Posterior vena cava (tissue), 2 donors: ENCODE measurements at places on chromosomes 11 and 22.

DNA sequence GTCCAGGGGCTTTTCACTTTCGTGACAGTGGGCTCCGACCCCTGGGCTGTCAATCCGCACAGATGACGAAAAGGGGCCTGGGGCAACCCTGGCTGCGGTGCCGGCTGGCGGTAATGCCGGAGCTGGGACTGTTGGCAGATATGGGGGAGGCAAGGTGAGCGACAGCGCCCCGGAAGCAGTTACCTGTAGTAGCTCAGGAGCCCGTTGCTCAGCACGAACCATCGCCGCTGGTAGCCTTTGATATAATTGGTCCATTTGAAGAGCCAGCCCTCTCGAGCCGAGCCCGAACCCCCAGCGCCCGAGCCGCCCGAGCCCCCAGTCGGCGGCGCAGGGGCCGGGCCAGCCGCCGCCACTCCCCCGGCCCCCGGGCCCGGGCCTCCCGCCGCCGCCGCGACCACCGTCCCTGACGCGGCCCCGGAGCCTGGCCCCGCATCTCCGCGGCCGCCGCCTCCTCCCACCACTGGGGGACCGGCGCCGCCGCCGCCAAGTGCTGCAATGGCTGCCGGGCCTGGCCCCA lies 396 bp downstream of the OSBP start:
- peak; percentile 85 for DNase-seq

GRCh38 chr11:17273668-17274282 lies 2.8 kb upstream of the NUCB2 start:
- DNase-seq: no peak

DNA sequence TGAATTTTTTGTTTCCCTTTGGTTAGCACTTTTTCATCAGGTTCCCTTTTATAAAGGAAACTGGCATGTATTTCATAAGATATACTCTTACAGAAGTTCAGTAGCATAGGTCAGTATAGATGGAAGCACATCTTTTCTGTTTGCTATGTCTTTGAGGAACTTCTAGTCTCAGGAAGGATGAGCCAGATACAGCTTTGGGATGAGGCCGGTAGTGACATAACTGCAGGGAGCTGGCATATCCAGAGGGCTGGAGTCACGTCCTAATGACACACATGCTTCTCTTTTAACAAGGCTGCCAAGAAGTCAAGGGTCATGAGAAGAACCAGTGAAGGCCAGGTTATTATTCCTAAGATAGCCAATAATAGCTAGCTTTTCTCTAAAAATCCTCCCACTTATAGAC lies 33.3 kb upstream of the ADSL start:
- DNase-seq: no peak

DNA sequence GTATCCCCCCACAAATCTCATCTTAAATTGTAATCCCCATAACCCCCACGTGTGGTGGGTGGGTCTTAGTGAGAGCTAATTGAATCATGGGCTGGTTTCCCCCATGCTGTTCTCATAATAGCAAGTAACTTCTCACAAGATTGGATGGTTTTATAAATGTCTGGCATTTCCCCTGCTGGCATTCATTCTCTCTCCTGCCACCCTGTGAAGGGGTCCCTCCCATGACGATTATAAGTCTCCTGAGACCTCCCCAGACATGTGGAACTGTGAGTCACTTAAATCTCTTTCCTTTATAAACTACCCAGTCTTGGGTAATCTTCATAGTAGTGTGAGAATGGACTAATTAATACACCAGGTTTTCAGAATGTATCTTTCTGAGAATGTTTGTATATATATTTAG lies 1159.4 kb downstream of the FAM181B start:
- no peak for DNase-seq

DNA sequence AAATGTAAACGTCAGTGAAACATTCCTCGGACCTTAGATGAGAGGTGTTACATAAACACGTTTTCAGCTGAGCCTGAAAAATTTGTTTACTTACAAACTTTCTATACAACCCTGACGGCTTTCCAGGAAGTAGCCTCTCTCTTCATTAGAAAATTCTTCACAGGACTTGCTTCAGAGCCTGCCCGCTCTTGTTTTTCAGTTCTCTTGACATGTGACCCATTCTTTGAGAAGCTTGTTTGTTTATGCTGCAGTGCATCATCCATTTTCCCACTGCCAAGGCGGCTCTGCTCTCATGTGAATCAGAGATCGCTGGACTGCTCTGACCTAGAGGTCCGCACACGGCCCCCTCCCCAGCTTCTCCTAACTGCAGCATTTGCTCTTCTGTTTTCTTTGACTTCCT lies 47.9 kb upstream of the ARHGAP42 start:
- no peak for DNase-seq

GRCh38 chr22:46119729-46120419 lies 30.5 kb upstream of the PPARA start:
- DNase-seq: peak; percentile 92

GRCh38 chr11:69489746-69490365 lies 8.4 kb downstream of the LINC01488 start:
- DNase-seq: peak; percentile 77

GRCh38 chr11:121929581-121929980 lies 186.4 kb downstream of the BLID start:
- DNase-seq: no peak

DNA sequence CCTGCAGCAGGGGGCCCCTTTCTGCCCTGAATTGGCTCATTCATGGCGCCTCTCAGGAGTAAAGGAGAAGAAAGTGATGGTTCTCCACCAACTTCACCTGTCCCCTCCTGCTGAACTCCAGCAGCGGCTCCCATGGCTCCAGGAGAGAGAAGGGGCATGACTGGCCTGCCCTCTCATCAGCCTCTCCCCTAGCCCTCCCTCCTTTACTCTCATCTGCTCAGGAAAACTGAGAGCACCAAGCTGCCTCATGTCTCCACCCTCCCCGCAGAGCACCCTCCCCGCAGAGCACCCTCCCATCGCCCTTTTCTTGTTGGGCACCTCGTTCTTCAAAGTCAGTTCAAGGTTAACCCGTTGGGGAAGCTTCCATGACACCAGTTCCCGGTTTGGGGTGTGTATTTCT lies 82.1 kb upstream of the ATXN10 start:
- DNase-seq: no peak

DNA sequence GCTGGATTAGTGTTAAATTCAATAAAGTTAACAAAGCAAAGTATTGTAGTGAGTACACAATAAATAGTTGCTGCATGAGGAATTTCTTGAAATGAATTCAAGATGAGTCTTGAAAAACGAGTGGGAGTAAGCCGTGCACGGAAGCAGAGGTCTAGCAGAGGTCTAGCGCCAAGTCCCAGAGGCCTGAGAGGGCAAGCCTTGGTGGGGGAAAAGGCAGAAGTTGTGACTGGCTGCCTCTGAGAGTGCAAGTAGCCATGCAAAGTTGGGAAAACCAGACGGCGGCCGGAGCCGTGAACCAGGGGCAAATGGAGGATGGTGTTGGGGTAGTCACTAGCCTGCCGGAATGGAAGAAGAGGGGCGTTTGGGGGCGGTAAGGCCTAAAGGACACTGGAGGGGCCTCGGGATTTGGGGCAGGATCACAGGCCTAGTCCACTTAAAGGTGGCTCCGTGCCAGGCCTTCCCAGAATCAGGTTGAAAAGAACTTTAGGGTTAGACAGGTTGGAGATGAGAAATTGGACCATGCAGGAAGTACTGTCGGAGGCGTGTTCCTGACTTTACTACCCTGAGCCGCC lies 379 bp upstream of the SLC3A2 start:
- DNase-seq: peak; percentile 90

- DNase-seq: no peak
These were observed 40.1 kb upstream of the APLNR start for GRCh38 chr11:57276971-57277675.

DNA sequence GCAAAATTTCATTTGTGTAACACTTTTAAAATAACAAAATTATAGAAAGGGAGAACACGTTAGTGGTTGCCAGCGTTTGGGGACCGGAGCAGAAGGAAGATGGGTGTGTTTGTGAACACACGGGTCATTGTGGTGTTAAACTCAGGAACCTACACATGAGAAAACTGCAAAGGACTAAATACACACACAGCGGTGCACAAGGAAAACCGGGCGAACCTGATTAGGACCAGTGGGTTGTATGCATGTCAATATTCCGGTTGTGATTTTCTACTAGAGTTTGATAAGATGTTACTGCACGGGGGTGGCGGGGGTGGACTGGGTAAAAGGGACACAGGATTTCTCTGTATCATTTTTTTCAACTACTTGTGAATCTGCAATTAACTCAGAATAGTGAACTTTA lies 351.2 kb downstream of the OPCML start:
- no peak for DNase-seq

- DNase-seq: no peak
These were observed 18.4 kb downstream of the ASCL2 start for GRCh38 chr11:2252018-2252417.

GRCh38 chr11:4090258-4090657 lies 4.3 kb upstream of the RRM1 start:
- DNase-seq: no peak

DNA sequence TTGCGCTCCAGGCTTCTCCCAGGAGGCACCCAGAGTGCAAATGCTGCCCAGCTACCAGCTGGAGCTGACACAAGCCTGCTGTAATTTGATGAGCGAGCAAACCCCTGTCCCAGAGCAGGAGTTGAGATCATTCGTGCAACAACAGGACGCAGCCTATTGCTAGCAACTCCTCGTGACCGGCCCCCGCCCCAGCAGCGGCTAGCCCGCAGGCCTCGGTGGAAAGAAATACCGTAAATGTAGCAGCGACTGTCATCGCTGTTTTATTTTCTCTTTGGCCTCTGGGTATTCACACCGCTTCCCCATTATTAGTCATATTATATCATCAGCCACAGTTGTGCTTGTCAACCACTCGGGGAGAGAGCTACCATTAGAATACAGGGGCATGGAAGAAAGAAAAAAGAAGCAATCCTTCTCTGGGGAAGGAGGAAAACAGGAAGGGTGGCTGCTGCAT lies 59.2 kb upstream of the ATXN10 start:
- peak; percentile 89 for DNase-seq

DNA sequence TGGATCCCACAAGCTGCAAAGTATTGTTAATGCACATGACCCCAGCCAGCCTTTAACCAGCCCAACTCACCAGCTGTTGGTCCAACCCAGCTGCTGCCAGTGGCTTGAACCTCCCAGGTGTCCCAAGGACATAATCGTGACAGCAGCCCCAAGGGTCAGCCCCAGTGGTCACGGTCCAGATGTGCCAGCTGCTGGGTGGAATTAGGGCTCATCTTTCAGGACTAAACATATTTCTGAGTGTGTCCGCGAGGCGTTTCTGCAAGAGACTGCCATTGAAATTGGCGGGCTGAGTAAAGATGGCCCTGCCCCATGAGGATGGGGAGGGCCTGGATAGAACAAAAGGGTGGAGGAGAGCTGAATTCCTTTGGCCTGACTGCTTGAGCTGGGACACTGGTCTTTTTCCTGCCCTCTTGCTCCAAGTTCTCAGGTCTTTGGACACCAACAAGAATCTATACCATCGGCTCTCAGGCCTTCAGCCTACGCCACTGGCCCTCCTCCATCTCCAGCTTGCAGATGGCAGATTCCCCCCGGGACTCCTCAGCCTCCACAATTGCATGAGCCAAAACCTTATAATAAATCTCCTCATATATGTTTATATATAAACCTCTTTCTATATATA lies 240.2 kb downstream of the MN1 start:
- DNase-seq: no peak

DNA sequence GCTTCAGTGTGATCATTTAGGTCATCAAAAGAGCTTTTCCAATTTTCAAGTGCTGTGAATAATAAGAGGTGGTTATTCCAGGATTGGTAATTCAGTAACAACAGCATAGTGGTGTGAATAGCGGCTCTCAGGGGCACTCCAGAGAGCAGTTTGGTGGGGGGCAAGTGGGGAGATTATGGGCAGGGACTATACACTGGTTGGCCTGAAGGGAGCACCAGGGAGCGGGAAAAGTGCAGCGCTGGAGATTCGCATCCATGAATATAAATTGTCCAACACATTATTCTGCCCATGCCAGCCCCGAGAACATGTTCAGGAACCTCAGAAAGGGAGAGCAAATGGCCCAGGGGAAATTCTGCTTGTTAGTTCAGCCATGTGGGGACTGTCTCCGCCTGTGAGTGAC lies 37.9 kb downstream of the OR6Q1 start:
- no peak for DNase-seq

GRCh38 chr11:11608783-11609232 lies 13.0 kb downstream of the GALNT18 start:
- no peak for DNase-seq

- DNase-seq: no peak
These were observed 114.4 kb downstream of the MRTFA start for GRCh38 chr22:40522141-40522540.

DNA sequence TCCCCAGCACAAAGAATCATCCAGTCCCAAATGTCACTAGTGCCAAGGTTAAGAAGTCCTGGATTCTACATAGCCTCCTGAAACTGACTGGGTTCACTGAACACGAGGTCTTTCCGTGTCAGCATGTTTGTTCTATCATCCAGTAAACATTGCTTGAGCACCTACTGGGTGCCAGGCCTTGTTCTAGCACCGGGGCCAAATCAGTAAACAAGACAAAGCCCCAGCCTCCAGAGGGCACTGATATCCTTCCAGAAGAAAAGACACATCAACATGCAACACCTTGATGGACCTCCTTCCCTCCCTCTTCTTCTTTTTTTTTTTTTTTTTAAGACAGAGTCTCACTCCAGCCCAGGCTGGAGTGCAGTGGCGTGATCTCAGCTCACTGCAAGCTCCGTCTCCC lies 26.9 kb downstream of the TPST2 start:
- DNase-seq: no peak

- no peak for DNase-seq
These were observed 55.0 kb downstream of the COPB1 start for GRCh38 chr11:14444441-14445189.

DNA sequence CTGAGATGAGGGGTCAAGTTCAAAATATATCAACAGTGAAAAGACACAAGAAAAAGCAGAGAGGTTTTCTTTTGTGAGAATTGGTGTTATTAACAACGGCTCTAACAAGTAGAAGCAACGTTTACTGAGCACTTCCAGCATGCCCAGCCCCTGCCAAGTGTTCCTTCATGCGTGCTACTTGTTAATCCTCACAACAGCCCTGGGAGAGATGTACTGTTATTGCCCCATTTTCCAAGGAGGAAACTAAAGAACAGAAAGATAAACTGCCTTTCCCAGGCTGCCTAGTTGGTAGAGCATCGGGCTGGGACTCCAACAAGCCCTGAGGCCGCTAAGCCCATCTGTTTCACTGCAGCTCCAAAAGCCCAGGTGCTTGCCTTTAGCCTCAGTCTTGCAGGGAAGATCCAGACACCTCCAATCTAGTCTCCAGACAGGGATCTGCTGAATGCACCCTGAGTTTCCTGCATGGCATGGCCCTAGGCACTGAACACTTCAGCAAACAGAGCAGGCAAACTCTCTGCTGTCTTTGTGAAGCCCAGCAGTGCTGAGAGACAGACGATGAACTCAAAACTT lies 25.5 kb downstream of the SPATA19 start:
- DNase-seq: no peak

GRCh38 chr11:130603335-130603906 lies 155.0 kb downstream of the ADAMTS15 start:
- no peak for DNase-seq
